ENCODE measurements at places on chromosomes 5 and 9.

GRCh38 chr9:73183917-73184861, 32.5 kb downstream of the ANXA1 start:
- peak; percentile 49 for DNase-seq

- DNase-seq: no peak
These were observed 47.6 kb downstream of the ADAMTS6 start for GRCh38 chr5:65434122-65434521.

GRCh38 chr9:136856079-136856476, 3.9 kb downstream of the MAMDC4 start:
- no peak for DNase-seq

- no peak for DNase-seq
These were observed 392.3 kb upstream of the RIOK2 start for GRCh38 chr5:97575322-97575721.

DNA sequence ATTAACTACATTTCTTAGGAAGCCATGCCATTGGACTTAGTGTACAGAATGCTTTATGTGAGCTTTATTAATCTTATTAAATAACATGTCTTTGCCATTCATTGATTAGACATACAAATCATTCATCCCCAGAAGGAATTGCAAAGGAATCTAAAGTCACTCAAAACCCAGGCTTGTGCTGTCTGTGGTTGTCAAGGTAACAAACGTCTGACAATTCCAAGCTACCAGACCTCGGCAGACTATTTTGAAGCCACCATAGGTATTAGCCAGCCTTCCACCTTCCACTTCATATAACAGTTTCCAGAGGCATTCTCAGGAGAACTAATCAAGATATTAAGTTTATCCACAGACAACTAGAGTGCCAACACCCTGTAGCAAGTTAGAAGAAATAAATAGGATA, 135.2 kb upstream of the TUSC1 start:
- DNase-seq: no peak

DNA sequence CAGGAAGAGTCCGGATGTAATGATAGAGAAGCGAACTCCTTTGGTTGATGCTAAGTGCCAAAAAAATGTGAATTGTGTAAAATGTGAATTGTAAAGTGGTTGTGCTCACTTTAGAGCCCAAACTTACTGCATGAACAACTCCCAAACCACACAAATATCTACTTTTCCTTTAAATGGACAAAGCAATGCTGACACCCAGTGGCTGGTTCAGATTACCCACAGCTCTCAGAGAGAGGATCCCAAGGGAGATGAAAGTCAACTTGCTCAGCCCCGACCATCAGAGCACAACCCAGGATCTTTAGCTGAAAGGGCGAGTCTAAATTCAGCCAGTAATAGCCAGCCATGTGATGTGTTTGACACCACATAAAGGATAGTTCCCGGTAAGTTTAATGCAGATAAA, 133.7 kb downstream of the NMUR2 start:
- DNase-seq: no peak

- DNase-seq: no peak
These were observed 3.8 kb downstream of the EGR1 start for GRCh38 chr5:138468966-138469539.

DNA sequence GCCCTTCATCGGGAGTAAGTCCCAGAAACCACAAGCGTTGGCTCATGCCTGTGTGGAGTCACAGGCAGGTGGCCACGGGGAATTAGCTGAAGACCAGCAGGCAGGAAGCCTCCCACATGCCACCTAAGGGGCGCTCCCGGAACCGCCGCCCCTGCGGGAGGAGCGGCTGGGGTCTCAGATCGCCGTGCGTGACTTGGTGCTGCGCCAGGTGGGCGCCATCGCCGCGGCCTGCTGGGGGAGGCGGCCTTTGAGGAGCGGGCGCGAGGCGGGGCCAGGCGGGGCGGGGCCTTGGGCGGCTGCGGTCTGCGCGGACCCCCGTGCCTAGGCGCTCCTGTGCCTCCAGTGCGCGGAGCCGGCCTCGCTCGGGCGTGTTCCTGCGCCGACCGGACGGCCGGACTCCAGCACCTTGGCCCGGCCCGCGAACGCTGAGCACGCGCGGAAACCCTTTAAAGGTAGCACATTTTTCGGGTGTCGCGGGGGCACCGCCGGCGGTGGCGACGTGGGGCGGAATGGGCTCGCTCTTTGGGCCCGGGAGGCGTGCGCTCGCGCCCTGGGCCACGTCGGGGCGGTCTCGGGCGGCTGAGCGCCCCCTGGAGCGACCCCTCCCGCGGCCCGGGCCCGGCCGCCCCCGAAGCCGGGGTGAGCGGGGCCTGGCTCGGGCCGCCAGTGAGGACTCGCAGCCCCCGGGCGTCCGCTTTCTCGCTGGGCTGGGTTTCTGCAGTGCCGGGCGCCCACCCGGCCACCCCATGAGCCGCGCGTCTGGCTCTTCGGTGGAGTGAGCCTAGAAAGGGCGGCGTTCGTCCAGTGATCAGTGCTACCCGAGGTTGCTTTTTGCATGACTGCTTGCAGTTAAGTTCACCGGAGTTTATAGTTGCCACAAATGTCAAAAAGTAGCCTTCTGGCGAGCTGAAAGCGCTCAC, 24.5 kb downstream of the LECT2 start:
- DNase-seq: no peak

- no peak for DNase-seq
These were observed 195.4 kb downstream of the ADAMTS12 start for GRCh38 chr5:33696411-33696810.

- no peak for DNase-seq
These were observed 214.2 kb downstream of the FANCC start for GRCh38 chr9:95103281-95103771.

- no peak for DNase-seq
These were observed 23.8 kb downstream of the GDA start for GRCh38 chr9:72173080-72173479.
